ENCODE measurements at places on chromosomes 4 and X.

- DNase-seq: no peak
These were observed 45.1 kb downstream of the CHM start for GRCh38 chrX:86002076-86002896.

DNA sequence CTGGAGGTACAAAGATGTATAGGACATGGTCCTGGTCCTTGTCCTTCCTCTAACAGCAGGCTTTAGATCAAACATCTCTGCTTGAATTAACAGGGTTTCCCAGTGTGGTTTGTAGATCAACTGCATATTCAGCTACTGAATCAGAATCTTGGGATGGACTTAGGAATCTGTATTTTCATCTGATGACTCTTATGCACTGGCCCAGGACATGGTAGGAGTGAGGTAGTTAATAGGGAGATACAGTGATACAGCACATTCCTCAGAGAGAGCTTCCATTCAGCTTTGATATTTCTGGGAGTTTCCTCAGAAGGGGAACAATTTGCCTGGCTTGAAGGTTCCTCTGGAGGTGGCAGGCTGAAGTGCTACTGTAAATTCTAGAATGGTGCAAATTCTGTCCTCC, 203.1 kb downstream of the LARP7 start:
- no peak for DNase-seq

DNA sequence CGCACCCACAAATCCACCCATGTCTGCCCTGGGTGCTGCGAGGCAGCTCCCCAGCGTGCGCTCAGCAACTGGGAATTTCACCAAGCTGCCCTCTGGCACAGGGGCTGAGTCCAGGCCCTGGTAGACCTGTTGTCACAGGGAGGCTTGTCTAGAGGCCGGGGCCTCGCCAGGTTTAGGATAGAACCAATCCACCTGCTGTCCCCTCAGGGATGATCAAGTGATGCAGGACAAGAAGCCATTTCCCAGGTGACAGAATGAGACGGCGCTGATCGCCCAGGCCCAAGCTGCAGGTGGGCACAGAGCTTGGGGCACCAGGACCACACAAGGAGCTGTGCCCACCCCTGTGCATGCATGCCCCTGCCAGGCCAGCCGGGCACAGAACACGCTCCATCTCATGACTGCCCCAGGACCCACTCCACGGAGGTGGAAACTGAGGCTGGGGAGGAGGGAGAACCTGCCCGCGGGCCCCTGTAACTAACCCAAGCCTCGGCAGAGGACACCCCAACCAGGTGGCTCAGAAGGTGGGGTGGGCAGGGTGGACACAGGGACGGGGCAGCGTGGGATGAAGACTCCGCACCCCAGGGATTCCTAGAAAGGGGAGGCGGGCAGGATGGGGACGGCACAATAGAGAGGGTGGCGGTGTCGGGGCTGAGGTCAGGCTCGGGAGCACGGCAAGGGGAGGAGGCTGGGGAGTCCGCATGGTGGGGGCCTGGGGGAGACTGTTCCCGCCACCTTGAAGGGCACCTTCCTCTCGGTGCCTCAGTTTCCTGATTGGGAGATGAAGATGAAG, 78.0 kb downstream of the ZFYVE28 start:
- DNase-seq: peak; percentile 5

DNA sequence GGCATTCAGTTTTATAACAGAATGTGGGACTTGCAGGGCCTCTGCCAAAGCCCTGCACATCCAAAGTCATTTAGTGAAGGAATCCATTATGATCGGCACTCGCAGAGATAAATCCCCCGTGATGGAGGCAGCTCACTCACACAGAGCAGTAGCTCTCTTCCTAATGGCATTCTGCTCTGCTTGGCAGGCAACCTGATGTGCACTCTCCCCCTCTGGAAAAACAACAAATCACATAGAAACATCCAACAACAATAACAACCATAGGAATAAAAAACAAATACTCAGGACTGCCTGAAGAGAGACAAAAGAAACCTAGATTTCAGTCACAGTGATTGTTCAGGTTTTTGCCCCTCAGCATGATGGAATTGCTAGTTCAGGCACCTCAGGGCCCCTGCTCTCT, 59.7 kb downstream of the NAA11 start:
- no peak for DNase-seq

- DNase-seq: no peak
These were observed 2.0 kb upstream of the FGB start for GRCh38 chr4:154560824-154561231.

DNA sequence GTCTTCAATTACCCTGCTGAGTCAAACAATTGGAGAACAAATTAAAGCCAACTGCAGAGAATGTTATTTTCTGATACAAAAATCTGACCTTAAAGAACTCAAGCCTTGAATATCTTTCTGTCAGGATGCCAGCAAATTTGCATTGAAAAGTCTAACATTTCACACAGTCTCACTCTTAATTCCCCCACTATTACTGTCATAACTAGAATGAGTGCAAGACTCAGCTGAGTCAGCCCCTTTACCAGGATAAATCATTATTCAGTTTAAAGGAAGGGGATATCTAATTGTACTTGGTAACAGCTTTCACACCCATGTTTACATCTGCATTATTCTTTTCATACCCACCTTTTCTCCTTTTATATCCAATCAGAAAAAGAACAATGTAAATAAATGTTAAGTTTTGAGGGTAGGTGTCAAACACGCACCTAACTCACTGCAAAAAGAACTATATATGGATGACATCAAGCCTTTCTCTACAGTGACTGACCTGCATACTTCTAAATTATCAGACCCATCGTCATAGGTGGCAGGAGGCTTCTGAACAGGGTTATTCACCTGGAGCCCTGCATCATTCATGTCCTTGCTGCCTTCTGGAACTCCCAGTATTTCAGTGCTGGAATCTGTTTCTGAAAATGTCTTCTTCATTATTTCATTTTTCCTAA, 117.4 kb downstream of the TMA16 start:
- DNase-seq: no peak

DNA sequence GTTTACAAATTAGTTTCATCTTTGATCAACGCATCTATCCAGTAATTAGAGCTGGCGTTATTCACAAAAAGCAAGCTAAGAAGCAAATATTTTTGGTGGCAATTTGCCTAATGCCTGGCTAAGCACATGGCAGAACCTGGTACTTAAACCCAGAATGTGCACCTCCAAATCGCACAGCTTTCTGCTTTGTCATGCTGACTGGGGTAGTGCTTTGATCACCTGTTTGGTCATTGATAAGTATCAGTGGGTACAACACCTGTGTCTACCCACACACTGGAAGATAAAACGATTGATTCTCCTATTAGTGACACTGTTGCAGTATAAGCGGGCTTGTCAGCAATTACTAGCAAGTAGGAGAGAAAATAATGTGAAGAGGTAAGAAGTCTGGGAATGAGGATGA, 1.9 kb downstream of the NUDT6 start:
- DNase-seq: no peak

DNA sequence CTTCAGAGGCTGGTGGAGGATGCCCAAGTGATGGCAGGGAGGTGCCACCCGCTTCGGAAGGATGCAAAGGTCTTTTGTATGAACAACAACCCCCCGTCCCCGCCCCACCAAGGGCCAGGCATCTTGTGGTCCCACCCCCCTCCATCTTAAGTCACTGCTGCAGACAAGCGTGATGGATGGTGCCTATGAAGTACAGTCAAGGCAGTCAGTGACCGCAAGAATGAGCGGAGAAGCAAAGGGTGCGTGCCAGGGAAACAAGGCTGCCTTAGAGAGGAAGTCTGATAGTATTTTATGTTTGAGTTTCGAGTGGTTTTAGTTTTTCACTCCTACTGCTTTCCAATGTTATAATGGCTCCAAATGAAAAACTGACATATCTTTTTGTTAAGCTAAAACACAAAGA, 68.7 kb upstream of the GPM6B start:
- DNase-seq: no peak

- DNase-seq: no peak
These were observed 260.0 kb downstream of the PACRGL start for GRCh38 chr4:20960291-20960690.

- DNase-seq: no peak
These were observed 917.2 kb downstream of the DMD start for GRCh38 chrX:32293962-32294700.

- no peak for DNase-seq
These were observed 81.9 kb downstream of the FAM114A1 start for GRCh38 chr4:38949411-38950051.

DNA sequence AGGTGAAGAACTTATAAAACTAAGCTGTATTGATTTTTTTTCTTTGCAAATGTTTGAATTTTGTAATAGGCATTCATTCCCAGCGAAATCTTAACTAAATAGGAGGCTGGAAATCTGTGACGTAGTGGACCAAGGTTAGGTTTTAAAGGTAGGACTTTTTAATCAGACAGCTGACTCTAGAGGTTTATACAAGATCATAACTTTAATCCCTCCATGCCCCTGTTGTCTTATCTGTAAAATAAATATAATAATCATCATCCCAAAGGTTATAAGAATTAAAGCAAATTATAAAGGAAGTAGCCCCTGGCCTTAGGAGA, 101.3 kb downstream of the SHROOM3 start:
- DNase-seq: no peak

DNA sequence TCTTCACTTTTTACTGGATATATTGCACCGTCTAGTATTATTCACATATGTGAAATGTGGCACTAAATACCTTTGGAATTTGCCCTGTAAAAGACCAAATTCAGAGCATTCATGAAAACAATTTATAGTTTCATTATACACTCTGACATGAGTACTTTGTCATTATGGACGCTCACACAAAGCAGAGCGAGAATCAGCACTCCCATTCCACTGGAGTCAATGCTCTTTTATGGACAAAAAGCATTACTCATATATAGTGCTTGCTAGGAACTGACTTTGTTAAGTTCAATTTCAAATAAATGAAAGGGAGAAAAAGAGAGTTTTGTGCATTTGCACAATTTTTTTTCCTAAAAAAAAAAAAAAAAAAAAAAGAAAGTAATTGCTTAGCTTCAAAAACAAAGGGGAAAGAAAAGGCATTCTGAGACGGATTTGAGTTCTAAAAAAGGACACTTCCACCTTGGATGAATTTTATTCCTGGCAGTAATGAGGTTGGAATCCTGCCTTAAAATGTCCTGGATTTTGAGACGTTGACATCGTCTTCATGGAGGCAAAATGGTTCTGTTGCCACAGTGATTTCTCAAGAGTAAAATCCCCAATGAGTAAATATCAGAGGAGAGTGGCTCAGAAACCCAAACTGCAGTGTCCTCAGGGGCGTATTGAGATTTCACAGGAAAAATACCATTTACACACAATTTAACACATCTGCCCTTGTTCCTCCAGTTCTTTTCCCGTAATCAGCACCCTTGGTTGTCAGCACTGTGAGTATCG, 34.8 kb downstream of the CCDC149 start:
- DNase-seq: no peak

DNA sequence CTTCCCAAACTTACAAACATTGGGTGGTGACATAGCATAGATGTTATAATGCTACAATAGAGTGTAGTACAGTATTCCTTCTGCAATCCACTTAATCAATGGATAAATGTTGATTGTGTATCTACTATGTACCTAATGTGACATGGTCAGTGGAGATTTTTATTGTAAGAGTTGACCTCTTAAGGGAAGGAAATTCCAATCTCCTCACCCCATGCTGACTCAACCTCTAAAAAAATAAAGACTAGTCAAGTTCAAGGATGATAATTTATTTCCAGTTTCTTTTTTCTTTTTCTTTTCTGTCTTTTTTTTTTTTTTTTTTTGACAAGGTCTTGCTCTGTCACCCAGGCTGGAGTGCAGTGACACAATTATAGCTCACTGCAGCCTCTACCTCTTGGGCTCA, 206.5 kb upstream of the STS start:
- no peak for DNase-seq

DNA sequence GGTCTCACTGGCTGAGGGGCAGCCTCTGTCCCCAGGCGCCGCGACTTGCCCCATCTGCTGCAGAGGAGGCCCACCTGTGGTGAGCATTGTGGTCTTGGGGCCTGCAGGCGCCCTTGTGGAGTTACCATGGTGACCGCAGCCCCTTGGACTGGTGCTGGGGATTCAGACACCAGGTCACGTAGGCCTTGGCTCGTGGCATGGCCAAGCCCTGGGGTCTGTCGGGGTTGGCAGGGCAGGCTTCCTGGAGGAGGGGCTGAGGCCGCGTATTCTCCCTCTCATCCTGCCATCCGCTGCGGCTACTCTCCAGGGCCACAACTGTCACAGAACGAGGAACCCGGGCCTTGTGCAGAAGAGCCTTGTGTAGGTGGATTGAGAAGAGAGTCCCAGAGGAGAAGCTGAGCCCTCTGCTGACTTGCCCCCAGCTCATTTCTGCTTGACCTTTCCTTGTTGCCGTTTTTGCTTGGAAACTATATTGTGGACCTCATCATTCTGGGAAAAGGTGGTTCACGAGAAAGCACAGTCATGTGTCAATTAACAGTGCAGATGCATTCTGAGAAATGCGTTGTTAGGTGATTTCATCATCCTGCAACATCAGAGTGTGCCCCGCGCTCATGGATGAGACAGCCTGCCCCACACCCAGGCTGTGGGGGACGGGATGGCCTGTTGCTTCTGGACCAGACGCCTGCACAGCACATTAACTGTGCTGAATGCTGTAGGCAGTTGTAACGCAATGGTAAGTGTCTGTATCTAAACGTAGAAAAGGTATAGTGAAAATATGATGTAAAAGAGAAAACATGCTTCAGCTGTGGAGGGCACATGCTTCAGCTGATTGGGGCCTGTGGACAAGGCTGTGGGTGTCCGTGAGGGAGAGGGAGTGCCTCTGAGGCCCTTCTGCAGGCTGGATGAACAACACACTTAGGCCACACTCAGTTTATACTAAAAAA, 38.5 kb downstream of the TRMT44 start:
- no peak for DNase-seq

DNA sequence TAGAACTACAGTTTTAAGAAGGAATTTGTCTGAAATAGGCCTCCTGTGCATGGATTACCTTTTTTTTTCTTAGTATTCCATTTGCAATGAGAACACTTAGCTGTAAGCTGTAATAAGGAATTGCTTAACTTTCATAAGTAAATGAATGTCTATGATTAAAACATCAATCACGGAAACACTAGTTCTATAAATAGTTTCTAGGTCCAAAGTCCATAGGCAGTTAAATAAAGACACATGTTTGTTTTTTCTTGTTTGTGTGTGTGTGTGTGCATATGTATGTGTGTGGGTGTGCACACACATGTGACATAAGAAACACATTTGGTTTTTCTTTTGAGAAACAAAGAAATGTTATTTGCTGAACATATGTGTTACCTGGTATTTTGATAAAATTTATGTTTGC, 11.2 kb downstream of the GPRIN3 start:
- DNase-seq: no peak
